Nasal cavity respiratory epithelium epithelial cell of viscerocranial mucosa (primary cell): ENCODE measurements at places on chromosomes 1 and 21. TPM values are rescaled to one million over a fixed set of nuclear protein-coding genes. Genes with fewer than 3 reads are reported as not detected.

S100A10 gene
- 115 and 248 TPM in 2 replicates for total RNA-seq

AK5 gene
- total RNA-seq = not detected in 2 replicates

DLGAP3 gene
- total RNA-seq = under 0.01 TPM in 1 of 2 replicates, not detected in the other

C1orf141 gene
- not detected in 2 replicates for total RNA-seq

RAB25 gene
- total RNA-seq = 46.8 and 48.7 TPM in 2 replicates
